ENCODE measurements at places on chromosomes 12 and 14.

GRCh38 chr12:70196811-70197281 is 46.4 kb upstream of the CNOT2 start:
- no peak for DNase-seq

- DNase-seq, result no peak
These were observed 14.4 kb downstream of the PRKCH start for GRCh38 chr14:61335671-61336275.

- no peak for DNase-seq
These were observed 20.2 kb downstream of the TMEM106C start for GRCh38 chr12:47983541-47984115.

- no peak for DNase-seq
These were observed 69.5 kb upstream of the LMO3 start for GRCh38 chr12:16675438-16675837.

- no peak for DNase-seq
These were observed 15.7 kb upstream of the SLC6A12 start for GRCh38 chr12:229441-230191.

DNA sequence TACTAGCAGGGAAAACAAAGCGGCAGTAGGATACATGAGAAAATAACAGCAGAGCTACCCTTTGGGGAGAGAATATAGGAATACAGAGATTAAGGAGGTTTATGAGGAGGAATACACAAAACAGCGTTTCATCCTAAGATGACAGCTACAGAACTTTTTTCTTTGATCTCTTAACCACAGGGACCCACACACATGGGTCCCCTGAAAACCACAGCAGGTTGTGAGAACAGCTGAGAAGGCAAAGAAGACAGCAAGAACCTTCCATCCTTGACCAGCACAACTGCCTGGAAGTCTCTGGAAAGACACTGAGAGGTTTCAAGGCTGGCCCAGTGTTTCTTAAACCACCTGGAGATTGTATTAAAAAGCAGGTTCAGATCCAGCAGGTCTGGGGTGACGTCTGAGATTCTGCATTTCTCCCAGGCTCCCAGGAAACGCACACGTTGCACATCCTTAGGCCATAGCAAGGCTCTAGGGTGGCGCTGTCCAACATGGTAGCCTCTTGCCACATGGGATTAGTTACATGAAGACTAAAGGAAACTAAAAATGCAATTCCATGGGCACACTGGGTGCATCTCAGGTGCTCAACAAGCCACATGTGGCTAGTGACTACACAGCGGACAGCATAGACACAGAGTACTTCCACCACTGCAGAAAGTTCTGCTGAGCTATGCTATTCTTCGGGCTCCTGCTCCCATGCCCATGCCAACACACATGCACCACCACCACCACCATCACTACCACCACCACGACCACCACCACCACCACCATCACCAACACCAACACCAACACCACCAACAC is 92.3 kb downstream of the FOXN3 start:
- no peak for DNase-seq

DNA sequence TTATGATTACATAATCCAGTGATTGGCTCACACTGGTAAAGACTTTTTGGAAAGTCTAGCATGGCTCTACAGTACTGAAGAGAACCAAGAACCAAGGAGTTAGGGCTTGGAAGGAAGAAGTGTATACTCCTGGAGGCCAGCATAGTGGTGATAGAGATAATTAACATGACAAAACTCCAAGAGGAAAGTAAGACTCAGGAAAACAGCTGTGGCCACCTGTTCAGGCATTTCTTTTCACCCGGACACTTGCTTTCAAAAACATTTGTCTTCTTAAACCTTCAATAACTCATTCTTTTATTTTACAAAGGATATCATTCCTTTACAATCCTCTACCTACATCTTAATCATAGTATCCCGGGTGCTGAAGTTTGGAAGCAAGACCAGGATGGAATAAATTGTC is 50.9 kb downstream of the KLHL28 start:
- DNase-seq, result no peak

DNA sequence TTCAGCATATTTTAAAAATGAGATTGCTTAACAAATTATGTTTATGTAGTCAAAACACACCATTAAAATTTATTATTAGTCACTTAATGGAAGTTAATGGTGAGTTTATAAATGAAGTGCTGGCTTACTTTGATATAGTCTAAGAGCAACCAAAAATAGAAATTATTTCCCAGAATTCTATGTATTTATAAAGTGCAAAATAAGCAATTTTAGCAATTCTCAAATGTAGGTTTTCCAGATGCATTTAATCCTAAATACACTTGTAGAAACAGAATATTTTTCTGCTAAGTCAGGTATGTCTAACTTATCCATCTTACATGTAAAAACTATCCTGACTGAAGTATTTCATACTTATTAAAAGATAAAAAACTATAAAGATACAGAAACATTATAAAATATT is 11.2 kb downstream of the LMO3 start:
- DNase-seq, result no peak

GRCh38 chr12:89762498-89763170 is 54.0 kb upstream of the ATP2B1 start:
- DNase-seq, result no peak

GRCh38 chr12:98769068-98769467 is 124.0 kb downstream of the APAF1 start:
- DNase-seq, result no peak

GRCh38 chr14:52219488-52220084 is 47.9 kb upstream of the PTGDR start:
- DNase-seq, result no peak

DNA sequence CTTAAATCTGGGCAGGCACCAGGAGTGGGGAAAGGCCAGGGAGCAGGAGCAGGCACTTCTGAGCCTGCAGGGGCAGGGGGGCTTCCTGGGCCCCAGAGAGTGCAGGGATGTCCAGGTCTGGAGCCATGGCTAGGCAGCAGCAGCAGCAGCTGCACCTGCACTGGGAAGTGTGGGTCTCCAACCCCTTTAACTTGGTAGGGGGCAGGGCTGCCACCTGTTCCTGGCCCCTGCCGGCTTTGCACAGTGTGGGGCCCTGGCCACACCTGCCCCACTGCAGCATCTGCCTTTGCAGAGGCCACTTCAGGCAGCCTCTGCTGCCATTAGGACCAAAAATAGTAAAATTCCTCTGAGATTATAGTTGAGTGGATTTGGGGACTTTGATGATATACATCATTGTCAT is 138.5 kb downstream of the SLC16A7 start:
- no peak for DNase-seq

GRCh38 chr14:67778792-67779191 is 37.6 kb downstream of the ZFYVE26 start:
- DNase-seq, result no peak

DNA sequence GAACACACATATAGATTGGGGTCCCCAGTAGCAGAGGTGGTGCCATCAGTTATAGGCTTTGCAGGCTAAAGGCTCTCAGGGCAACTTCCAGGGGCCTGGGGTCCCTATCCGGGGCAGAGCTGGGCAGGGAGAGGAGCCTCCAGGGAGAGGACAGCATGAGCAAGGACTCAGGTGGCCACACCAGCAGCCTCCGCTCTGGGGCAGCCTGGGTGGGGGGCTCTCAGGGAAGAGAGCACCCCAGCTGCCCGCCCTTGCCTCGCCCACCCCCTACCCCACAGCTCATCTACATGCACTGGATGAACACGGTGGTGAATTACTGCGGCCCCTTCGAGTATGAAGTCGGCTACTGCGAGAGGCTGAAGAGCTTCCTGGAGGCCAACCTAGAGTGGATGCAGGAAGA is 14.0 kb downstream of the PLBD2 start:
- DNase-seq, result no peak

DNA sequence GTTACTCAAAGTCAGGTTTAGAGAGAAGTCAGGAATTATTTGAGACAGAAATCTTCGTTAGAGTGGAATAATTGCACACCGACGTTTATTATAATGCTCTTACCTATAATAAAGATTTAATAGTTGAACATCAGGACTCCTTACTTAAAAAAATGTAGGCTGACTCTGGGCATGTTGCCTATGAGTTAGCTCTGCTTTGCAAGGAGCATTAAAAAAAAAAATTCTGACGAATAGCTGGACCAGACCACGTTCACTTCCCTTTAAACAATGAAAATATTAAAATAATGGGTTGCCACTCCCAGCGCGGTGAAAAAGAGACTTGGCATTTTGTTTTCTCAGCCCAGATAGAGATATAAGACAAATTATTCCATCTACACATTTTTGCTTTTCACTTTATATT is 574 bp upstream of the FANCM start:
- DNase-seq, result no peak

DNA sequence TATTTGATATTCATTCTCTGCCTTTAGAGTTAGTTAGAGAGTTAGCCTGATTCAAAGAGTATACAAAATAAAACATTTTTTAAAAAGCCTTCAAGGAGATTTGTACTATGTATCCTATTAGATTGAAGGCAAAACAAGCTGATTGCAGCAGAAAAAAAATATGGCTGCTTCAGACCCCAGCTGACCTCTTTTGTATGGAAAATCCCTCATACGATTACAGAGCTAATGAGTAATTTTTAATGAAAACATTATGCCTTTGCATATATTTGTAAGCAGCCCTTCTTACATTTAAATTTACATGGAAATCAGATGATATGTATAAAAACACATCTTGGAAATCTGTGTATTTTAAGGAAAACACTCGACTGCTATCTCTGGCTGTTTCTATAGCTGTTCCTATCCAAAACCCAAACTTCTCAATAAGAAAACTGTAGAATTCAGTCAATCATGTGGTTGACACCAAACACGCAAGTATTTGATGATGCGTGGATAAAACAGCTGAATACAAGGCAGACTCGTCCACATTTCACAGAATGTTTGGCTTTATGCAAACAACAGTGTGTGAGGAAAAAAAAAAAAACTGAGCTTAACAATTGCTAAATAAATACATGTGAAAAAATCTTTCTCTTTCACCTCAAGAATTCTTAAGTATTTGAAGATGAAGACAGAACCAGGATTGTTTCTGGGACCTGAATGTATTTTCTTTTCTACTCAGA is 275.3 kb downstream of the EGLN3 start:
- DNase-seq, result no peak

DNA sequence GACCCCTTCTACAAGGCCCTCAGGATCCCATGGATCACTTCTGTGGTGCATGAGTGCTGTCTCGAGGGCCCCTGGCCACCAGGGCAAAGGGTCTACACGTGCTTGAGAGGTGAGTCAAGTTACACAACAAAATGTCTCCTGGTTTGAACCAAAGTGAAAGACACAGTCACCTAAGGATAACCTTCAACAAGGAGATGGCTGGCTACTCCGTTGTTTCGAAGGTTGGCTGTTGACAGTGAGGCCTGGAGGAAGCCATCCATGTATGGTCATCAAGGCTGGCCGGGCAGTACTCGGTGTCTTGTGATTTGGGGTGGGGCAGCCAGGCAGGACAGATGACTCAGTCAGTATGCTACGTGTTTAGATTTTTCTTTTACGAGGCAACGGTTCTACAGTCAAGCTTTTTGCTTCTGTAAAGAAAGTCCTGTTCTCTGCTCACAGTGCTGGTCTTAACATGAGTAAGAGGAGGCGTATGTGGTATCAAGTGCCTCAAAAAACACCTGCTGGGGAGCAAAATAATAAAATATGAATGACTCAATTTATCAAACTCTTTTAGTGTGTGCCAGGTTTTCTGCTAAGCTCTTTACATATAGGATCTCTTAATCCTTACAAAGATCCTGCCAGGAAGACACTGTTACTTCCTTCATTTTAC is 18.0 kb upstream of the NT5DC3 start:
- no peak for DNase-seq

- DNase-seq, result peak; percentile 30
These were observed 412 bp downstream of the FGFR1OP2 start for GRCh38 chr12:26938701-26939062.

DNA sequence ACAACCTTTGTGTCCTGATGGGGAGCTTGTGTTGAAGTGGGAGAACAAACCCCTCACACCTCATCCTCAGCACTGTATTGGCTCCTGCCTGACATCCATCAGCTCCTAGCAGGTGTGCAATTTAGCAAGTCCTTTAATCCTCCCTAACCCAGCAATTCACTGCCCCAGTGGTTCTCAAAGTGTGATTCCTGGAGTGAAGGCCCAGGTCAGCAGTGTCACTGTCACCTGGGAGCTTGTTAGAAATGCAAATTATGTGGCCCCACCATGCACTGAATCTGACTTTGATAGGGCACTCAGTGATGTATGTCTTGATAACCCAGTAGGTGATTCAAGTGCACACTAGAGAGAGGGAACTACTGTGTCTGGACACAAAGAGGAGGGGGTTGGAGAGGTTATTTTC is 133.6 kb downstream of the FGD4 start:
- DNase-seq, result no peak

- no peak for DNase-seq
These were observed 1.0 kb upstream of the TIMELESS start for GRCh38 chr12:56450241-56450640.

DNA sequence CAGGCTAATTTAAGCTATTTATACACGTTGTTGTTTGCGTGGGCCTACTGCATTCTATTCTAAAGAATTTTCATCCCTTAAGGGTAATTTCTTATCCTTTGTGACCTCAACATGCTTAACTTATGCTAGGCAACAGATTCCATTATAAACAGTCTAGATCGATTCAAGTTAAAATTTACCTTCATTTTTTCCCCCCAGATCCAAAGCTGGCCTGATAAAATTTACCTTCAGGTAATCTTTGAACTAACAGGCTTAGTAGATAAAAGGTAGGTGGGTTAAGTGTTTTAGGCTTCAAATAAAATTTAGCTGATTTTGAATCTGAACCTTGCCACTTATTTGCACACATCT is 389 bp upstream of the CCNB1IP1 start:
- no peak for DNase-seq

GRCh38 chr12:977156-977555 is 13.9 kb upstream of the ERC1 start:
- no peak for DNase-seq

- no peak for DNase-seq
These were observed at the start of gene GRIN2B for GRCh38 chr12:13981296-13981962. Gene GRIN2B (minus strand): TSS chr12:13981602. CDS start chr12:13866208, 115,394 bp downstream.

GRCh38 chr14:94542811-94543440 is 18.3 kb upstream of the SERPINA4 start:
- no peak for DNase-seq

DNA sequence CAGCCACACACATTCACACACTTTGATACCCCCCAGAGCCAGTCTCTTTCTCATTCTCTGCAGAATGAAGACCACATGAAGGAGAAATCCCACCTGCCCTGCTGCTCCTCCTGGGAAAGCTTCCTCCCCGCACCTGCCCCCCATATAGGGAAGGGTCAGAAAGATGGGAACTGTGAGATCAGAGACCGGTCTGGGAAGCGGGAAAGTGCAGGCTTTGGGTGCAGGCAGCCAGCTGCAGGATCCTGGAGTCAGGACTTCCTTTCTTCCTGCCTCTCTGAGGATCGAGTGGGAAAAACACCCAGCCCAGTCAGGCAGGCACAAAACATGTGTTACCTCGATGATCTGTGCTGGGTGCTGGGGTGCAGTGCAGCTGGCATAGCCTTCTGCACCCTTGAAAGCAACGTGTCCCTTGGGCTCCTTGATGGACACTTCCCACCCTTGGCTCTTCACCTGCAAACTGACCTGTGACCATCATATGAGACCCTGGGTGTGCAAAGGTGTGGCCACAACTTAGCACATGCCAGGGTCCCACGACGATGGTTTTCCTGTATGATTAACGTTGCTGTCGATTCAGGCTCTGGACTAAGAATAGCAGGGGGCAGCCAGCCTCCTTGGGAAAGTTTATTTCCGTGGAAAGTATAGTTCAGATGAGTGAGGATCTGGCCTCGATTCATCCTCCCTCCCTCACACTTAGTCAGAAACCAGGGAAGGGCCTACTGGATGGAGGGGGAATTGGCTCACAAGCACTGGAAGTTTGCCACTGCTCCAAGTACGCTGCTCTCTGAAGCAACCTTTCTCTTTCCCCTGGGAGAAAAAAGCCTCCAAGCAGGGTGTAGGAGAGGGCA is 105.4 kb upstream of the MED13L start:
- DNase-seq, result no peak
